ENCODE measurements at places on chromosomes 7 and 10.

DNA sequence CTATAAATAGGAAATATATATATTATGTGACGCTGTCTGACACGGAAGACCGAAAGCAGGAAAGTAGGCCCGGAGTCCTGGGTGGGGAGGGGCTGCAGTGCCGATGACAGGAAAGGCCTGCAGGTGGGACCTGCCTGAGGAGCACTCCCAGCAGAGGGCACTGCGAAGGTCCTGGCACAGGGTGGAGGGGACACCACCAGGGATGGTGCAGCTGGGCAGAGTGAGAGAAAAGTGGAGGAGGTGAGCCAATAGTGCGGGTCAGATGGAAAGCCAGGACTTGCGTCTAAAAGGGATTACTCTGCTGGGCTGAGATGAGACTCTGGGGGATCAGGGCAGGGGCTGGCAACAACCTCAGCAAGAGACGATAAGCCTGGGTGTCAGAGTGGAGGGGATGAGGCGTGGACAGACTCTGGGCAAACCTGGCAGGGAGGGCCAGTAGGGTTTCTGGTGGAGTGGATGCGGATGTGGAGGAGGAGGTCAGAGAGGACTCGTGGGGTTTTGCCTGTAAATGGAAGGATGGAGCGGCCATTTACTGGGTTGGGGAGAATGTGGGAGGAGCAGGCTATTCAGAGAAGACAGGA is 118.2 kb upstream of the ZNF746 start:
- DNase-seq, result no peak

DNA sequence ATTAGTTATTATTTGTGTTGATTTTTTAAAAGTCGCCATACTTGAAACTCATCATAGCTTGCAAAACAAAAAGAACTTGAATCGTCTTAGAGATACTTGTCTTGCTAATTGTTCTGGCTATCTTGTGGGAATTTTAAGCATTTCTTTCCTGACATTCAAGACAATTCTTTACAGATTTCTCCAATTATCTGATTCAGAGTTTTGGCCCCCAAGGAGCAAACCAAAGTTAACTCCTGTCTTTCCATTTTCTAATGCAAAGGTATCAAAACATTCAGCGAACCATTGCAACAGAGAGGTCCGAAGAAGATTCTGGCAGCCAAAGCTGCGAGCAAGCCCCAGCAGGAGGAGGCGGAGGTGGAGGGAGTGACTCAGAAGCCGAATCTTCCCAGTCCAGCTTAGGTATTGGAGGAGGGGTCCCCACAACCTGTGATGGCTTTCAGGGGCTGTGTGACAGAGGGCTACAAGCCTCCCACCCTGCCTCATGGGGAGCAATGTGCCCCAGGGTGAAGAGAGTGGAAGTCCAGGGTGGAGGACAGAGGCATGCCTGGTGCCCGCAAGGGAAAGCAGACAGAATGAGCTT is 119.4 kb upstream of the STK17A start:
- DNase-seq, result no peak

GRCh38 chr7:113657603-113658002 is 261.2 kb downstream of the PPP1R3A start:
- DNase-seq, result no peak

GRCh38 chr10:4767033-4767814 is 58.8 kb upstream of the AKR1E2 start:
- DNase-seq, result no peak

GRCh38 chr10:75951627-75952026 is 520.2 kb downstream of the LRMDA start:
- DNase-seq, result no peak

DNA sequence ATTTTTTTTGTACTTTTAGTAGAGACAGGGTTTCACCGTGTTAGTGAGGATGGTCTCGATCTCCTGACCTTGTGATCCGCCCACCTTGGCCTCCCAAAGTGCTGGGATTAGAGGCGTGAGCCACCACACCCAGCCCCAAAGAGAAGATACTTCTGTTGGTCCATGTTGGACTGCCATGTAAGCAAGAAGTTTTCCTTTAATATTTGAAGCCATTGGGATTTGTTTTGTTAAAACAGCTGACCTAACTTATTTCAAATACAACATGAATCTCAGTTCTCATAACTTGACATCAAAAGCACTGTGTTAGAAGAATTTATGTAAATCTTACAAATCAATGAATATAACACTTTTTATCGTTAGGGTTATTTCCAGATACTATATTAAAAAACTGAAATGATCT is 302.4 kb downstream of the SDHAF3 start:
- DNase-seq, result no peak

- DNase-seq, result no peak
Measured at GRCh38 chr10:1603181-1603580, 134.1 kb downstream of the ADARB2 start.

GRCh38 chr7:135620980-135621850 is 41.1 kb upstream of the STMP1 start:
- DNase-seq, result no peak

DNA sequence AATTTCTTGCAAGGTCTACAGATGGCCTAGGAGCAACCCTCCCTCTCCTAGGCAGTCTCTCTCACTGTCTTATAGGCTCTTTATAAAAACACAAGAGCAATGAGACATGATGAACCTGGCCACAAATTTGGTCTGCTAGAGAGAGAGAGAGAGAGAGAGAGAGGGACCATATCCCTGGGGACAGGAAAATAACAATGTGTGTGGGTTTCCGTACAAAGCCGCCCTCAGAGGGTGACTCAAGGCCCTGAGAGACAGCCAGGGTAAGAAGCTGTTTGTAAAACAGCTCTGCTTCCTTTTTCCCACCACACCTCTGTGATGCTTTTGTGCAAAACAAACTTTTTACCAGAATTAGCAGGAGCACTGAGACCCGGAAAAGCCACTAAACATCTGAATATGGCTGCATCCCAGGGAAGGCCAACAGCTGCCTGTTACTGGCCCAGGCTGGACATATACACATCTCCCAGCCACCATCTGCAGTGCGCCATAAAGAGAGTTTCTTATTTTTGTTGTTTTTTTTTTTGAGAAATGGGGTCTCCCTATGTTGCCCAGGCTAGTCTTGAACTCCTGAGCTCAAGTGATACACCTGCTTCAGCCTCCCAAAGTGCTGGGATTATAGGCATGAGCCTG is 18.4 kb downstream of the GIMAP5 start:
- DNase-seq, result no peak

GRCh38 chr7:132547821-132548220 is 28.4 kb downstream of the PLXNA4 start:
- DNase-seq, result no peak

DNA sequence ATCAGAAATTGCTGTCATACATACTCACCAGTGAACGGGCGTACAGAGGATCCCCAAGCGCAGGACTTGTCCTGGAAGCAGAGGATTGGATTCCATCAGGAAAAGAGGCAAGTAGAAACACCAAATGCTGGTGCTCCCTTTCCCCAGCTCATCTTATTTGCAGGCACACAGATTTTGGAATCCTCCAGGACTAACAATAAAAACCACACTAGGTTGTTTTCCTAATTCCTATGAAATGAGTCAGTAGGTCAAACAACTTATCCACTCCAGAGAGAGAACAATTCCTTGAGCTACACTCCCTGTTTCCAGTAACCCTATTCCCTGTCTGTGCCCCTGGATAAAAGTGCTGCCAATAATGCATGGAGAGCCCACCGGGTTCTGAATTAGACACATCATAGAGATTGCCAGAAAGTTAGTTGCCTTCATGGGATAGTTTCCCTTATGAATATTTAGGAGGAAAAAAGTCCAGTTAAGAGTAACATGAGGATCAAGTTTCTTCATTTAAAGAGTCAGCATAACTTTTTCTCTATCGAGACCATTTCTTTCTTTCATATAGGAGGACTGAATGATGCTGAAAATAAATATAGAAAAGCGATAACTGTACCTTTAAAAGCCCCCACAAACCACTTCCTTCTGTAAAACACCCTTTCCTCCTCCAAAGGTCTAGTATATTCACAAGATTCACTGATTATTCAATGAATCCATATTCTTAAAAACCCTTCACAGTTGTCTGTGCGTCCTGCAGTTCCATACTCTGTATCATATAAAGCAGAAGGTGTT is 178.3 kb upstream of the KLF14 start:
- no peak for DNase-seq

- DNase-seq, result no peak
Measured at GRCh38 chr10:84247496-84247895, 2.6 kb downstream of the RGR start.

DNA sequence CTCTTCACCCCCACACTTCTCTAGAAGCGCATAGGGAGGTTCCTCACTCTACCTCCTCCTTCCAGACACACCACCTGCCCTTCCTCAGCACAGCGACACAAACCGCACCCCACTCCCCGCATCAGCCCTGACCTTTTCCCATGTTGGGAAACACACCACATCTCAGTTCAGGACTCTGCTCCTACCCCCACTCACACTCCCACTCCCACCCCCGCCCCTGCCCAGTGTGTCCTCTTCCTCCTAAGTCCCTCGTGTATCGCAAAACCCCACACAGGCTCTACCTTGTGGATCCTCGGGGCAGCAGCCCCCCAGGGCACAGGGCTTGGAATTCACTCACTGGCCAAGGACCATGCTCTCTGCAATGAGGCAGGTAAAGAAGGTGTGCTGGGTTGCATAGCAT is 4.2 kb upstream of the AOC1 start:
- no peak for DNase-seq

GRCh38 chr10:126895214-126895781 is 9.9 kb upstream of the DOCK1 start:
- DNase-seq, result no peak

GRCh38 chr10:17907641-17908040 is 44.1 kb upstream of the SLC39A12 start:
- no peak for DNase-seq

DNA sequence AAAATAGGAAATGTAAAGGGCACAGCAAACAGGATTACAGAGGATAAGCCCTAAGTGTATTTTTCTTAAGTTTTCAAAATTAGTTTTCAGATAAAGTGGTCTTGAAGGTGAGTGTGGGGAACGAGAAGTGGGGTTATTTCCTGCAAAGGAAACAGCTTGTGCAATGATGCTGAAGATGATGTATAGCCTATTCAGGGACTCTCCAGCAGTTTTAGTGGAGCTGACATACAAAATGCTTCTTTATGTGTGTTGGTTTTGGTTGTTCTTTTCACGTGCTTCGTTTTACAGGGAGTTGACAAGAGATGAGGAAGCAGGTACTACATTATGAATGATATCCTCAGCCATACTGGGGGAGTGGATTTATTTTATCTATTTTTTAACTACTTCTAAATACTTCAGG is 20.5 kb downstream of the CASD1 start:
- DNase-seq, result no peak

GRCh38 chr10:128124813-128125403 is 1.3 kb downstream of the MKI67 start:
- no peak for DNase-seq

GRCh38 chr10:120485946-120486345 is 28.9 kb downstream of the PLPP4 start:
- DNase-seq, result no peak

DNA sequence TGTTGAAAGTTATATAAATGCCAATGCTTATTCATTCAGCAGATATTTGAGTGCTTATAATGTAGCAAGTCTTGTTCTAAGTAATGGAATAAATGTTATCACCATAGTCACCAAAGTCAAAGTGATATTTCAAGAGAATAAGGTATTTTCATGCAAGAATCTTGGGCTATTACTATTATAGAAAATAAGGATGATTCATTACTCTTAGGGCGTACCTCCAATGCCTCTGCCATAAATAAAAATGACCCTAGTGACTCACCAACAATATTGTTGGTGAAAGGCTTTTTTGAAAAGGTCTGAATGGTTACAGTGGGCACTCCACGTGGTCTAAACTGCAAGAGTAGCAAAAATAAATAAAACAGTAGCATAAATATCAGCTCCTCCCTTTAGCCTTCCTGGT is 68.4 kb downstream of the RALA start:
- no peak for DNase-seq

DNA sequence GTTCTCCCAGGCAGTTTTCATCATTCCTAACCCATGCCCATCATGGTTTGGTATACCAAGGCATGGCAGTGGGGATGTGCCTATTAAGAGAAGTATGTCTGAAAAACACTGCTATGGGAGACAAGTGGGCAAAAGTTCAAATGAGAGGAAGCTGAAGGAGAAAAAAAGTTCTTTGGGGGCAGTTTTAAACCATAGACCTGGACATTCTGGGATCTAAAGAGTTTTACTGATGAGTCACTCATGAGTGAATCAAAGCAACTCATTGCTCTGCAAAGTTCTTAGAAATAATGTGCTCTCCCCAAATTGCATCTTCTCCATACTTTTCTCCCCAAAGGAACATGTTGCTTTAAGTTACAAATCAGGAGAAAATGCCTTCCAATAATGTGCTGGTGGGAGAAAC is 256.9 kb upstream of the MTPN start:
- no peak for DNase-seq

DNA sequence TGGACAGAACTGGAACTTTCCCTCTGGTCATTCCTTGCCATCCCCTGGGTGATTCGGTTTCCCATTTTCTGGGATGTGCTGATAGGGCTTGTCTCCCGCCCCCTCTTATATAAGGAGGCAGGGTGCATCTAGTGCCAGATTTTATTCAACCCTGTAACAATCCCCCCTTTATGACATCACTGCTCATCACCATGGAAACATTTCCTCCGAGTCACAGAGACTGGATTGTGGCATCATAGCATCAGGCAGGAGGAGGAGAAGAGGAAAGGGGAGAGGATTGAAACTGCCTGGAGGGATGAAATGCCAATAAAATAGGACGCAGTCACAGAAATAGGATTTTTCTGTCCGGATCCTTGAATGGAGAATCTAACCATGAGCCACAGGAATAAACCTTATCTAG is 25.0 kb downstream of the SORCS3 start:
- no peak for DNase-seq

GRCh38 chr10:3803295-3803926 is 18.4 kb upstream of the KLF6 start:
- DNase-seq, result no peak

GRCh38 chr7:16431646-16432424 is 10.5 kb upstream of the CRPPA start:
- no peak for DNase-seq
